ENCODE measurements at places on chromosomes 7 and 10. TPM values are rescaled to one million over a fixed set of nuclear protein-coding genes. Genes with fewer than 3 reads are reported as not detected.

- DNase-seq: no peak
Measured at GRCh38 chr10:124185084-124185483, 91.7 kb upstream of the CHST15 start.

GRCh38 chr10:1650542-1651269, 86.6 kb downstream of the ADARB2 start:
- DNase-seq: no peak

DNA sequence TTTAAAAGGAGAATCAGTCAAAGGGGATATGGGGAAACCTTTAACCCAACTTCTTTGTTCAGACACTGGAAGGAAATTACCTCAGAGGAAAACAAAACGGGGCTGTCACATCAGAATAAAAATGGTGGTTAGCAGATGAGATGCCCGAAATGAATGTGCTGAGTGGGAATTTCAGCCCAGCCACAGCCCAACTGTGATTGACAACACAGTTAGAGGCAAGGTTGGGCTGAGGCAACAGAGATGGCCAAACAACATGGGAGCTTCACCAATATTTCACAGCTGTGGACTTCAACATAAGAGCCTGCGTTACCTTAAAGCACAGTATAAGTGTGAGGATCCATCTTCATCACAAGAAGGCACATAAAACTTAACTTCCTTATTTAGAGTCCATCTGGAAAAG, 133.5 kb upstream of the PTPRZ1 start:
- DNase-seq: no peak

DNA sequence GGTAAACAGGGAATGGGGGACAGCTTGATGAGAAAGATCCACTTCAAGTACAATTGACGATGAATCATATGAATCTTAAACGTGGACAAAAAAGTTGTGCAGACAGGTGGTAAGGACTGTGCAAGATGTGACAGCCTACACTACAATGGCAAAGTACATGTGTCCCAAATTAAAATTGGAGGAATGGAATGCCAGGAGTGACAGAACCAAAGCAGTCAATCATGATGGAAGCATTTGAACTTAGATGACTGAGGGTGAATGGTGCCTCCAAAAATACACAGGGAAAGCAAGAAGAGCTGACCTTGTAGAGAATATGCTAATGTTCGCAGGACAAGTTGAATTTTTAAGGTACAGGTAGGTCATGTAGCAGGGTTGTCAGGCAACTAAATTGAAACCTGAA, 150.3 kb upstream of the WNT16 start:
- no peak for DNase-seq

DNA sequence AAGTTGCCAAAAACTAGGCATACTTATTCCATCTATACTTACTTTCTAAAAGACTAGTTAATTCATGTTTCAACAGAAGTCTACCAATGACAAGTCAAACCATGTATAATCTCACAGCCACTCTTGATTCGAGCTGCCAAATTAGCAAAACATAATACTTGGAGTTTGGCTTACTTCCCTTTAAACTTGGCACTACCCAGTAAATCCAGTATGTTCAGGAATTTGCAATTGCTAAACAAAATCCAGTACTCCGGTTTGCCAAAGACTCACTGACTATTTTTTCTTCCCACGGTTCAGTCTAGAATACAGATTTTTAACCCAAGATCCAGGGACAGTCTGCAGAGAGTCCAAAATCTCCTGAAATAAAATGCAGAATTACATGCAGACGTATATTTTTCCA, 4.6 kb downstream of the OAT start:
- DNase-seq: peak; percentile 7

GRCh38 chr10:80194373-80195045, 10.8 kb downstream of the ANXA11 start:
- DNase-seq: no peak

- peak; percentile 78 for DNase-seq
Measured at GRCh38 chr10:60430017-60430416, 40.3 kb upstream of the ANK3 start.

DNA sequence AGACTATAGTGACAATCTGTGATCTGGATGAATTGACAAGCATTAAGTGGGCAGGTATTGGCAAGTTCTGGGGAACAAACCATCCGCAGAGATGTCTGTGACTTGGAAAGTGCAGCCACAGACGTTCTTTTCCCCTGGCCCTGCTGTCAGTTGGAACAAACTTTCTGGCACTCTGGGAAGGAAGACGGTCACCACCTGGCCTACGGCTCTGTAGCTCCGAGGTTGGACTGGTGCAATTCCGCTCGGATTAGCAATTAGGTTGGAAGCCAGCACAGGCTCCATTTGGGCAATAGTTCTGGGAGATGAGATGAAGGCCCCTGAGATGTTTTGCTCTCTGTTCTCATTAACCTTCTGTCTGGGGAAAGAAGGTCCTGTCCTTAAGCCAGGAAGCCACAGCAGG, 437.5 kb downstream of the CALN1 start:
- DNase-seq: no peak

DNA sequence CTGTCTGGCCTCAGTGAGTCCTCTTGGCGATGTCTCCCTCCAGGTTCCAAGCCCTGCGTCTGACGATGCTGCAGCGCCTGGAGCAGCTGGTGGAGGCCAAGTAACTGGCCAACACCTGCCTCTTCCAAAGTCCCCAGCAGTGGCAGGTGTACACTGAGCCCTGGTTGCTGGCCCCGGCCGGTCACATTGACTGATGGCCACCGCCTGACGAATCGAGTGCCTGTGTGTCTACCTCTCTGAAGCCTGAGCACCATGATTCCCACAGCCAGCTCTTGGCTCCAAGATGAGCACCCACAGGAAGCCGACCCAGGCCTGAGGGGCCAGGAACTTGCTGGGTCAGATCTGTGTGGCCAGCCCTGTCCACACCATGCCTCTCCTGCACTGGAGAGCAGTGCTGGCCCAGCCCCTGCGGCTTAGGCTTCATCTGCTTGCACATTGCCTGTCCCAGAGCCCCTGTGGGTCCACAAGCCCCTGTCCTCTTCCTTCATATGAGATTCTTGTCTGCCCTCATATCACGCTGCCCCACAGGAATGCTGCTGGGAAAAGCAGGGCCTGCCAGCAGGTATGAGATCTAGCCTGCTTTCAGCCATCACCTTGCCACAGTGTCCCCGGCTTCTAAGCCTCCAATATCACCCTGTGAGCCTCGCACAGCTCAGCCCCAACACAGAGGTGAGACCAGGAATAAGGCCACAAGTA, 7.3 kb upstream of the ZNF22 start:
- DNase-seq: no peak

DNA sequence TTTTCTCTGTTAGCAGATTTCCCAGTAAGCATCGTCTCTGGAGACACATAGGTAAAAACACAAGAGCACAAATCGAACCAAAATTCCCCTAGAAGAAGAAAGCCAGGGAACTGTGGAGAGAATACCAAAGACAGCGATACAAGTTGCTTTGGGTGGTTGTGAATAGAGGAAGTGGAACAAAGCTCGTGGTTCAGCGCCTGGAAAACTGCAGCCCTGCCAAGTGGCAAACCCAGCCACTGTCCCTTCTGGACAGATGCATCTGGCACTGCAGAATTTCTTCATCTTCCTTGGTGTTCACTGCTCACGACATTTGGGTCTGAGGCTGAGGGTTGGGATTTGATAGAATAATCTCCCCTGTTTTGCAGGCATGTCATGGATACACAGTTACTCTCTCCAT, 733.8 kb downstream of the PARD3 start:
- no peak for DNase-seq

GRCh38 chr10:65708057-65708456, 1217.8 kb upstream of the LRRTM3 start:
- DNase-seq: no peak

- DNase-seq: peak; percentile 68
Measured at GRCh38 chr10:49606981-49607535, 3.1 kb upstream of the SLC18A3 start.

- no peak for DNase-seq
Measured at GRCh38 chr10:71659111-71659634, 60.4 kb downstream of the C10orf105 start.

- no peak for DNase-seq
Measured at GRCh38 chr7:83447681-83448080, 201.3 kb downstream of the SEMA3E start.

The EGFR gene
- 28.7 TPM for total RNA-seq

The SUN3 gene
- total RNA-seq: not detected

The CFAP58 gene
- total RNA-seq: 1.0 TPM

Measured in M059J (cell line).